ENCODE measurements at places on chromosomes 1 and 21. TPM values are rescaled to one million over a fixed set of nuclear protein-coding genes. Genes with fewer than 3 reads are reported as not detected.

The CHRM3 gene
- 0.85 TPM for total RNA-seq

The LHX4 gene
- total RNA-seq = not detected

The AMY2A gene
- total RNA-seq = 0.36 TPM

The HES2 gene
- total RNA-seq = not detected

The SHCBP1L gene
- total RNA-seq = not detected

The SMIM1 gene
- 82.9 TPM for total RNA-seq

The RNU1-3 gene
- total RNA-seq = 7,768 TPM

The MYOC gene
- 4.3 TPM for total RNA-seq

The PACC1 gene
- total RNA-seq = 4.7 TPM

The S100B gene
- total RNA-seq = 7.7 TPM

The RPE65 gene
- total RNA-seq = not detected

The CNR2 gene
- total RNA-seq = not detected

The LEFTY2 gene
- 1.2 TPM for total RNA-seq

The DNALI1 gene
- 8.2 TPM for total RNA-seq

The SLC9C2 gene
- total RNA-seq = 0.31 TPM

The TPM3 gene
- total RNA-seq = 202 TPM

The GUCA2A gene
- not detected for total RNA-seq

The F13B gene
- not detected for total RNA-seq

The PRELP gene
- total RNA-seq = 60.6 TPM

The RAP1GAP gene
- total RNA-seq = 15.9 TPM

The FALEC gene
- total RNA-seq = not detected

The SNAPIN gene
- total RNA-seq = 42.8 TPM

The KIF17 gene
- 2.6 TPM for total RNA-seq

The MORN1 gene
- 5.1 TPM for total RNA-seq

The DCDC2B gene
- not detected for total RNA-seq

The RGS16 gene
- 1.3 TPM for total RNA-seq

The AKR7A3 gene
- total RNA-seq = not detected

The NBPF20 gene
- 0.91 TPM for total RNA-seq

The RGSL1 gene
- not detected for total RNA-seq

The OR10T2 gene
- total RNA-seq = not detected

The NPHS2 gene
- not detected for total RNA-seq

The HORMAD1 gene
- 0.64 TPM for total RNA-seq

The ROR1 gene
- total RNA-seq = 11.9 TPM

The GBP6 gene
- 0.14 TPM for total RNA-seq

The DNAJC28 gene
- total RNA-seq = 5.6 TPM

The OR2L13 gene
- total RNA-seq = not detected

The PLPP3 gene
- 91.3 TPM for total RNA-seq

The SPAG17 gene
- not detected for total RNA-seq

The LIN28A gene
- not detected for total RNA-seq

The LYPD8 gene
- not detected for total RNA-seq

The RPF1 gene
- 30.0 TPM for total RNA-seq

The CD53 gene
- total RNA-seq = 13.7 TPM

The FMOD gene
- total RNA-seq = 54.8 TPM

The KCNT2 gene
- total RNA-seq = 4.1 TPM
